ENCODE measurements at places on chromosomes 11 and 22.

DNA sequence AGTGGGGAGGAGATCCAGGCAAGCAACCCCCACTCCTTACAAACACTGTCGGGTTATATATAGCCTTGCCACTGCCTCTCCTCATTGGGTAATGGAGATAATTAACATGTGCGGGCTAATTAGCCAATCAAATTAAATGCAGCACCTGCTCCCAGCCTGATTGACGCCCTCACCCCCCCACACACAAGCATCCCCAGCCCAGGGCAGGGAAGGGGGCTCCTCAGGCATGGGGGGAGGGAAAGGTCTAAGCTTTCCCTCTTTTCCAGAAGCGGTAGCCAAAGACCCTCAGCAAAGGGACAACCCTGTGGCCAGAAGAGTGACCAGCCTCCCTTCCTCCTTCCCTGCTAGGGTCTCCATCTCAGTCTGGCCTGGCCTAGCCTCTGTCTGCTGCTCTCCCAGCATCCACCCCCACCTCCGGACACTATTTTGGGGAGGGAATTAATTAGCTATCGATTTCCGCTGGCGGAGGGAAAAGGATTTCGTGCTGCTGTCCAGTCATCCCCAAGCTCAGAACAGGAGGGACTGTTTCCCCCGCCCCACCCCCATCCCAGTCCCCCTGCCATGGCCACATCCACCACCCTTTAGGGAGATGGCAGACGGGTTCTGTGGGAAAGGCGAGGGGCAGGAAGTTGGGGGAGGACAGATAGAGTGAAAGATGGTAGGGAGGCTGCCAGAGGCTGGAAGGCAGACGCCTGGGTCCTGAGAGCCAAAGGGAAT is 7.1 kb downstream of the NRXN2 start:
- no peak for DNase-seq

DNA sequence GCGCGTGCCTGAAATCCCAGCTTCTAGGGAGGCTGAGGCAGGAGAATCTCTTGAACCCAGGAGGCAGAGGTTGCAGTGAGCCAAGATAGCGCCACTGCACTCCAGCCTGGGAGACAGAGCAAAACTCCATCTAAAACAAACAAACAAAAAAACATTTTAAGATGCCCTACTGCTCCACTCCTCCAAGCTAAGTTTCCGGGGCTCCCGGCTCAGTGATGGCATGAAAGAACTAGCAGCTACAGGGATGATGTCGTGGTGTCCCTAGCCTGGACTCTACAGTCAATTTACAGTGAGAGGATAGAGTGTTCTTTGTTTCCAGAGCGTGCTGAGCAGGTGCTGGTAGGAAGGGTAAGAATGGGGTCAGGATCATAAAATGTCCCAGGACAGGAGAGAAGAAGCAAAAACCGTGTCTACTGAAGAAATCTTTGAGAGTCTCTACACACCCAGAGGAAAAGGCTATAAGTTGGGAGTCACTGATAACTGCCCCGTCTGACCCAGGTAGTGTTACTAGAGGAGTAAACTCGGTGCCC is 1.2 kb upstream of the ZBTB3 start:
- no peak for DNase-seq

GRCh38 chr11:86993031-86993430 is 37.8 kb upstream of the FZD4 start:
- DNase-seq = no peak

GRCh38 chr22:50009765-50010675 is 2.5 kb downstream of the IL17REL start:
- DNase-seq = no peak

GRCh38 chr11:47021527-47021818 is 84.9 kb downstream of the CSTPP1 start:
- DNase-seq = no peak

DNA sequence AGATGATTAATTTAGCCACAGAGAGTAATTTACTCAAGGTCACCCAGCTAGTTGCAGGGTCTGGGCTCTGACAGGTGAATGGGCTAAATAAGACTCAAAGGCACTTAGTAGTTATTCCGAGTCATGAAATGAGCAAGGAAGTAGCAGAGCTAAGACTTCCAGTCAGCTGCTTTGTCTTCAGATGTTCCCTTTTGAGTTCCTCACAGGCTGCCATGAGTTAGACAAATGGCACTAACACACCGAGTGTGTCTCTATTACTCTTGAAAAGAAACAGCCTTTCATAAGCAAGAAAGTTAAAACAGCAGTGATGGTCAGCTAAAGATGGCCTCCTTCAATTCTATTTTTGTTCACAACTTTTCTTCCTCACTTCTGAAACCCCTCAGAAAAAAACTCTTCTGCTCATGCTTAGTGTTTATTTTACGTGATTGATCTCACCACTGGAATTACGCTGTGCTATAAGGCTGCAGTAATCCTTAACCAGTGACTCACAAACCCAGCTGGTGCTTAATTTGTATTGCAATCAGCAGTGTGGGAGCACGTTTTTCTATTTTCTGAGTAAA is 389.1 kb downstream of the AASDHPPT start:
- no peak for DNase-seq

- DNase-seq = peak; percentile 83
Observed at GRCh38 chr11:64844330-64845128, at the start of gene CDC42BPG. Gene CDC42BPG, minus strand, starts transcription at chr11:64844653. Its CDS starts 84 bp downstream, at chr11:64844569.

GRCh38 chr11:104736502-104736901 is 161.8 kb downstream of the CASP12 start:
- DNase-seq = peak; percentile 5

- DNase-seq = peak; percentile 10
Observed at GRCh38 chr22:24153959-24154358, 27.3 kb upstream of the SUSD2 start.

GRCh38 chr22:26194877-26195276 is 25.6 kb downstream of the SEZ6L start:
- no peak for DNase-seq

DNA sequence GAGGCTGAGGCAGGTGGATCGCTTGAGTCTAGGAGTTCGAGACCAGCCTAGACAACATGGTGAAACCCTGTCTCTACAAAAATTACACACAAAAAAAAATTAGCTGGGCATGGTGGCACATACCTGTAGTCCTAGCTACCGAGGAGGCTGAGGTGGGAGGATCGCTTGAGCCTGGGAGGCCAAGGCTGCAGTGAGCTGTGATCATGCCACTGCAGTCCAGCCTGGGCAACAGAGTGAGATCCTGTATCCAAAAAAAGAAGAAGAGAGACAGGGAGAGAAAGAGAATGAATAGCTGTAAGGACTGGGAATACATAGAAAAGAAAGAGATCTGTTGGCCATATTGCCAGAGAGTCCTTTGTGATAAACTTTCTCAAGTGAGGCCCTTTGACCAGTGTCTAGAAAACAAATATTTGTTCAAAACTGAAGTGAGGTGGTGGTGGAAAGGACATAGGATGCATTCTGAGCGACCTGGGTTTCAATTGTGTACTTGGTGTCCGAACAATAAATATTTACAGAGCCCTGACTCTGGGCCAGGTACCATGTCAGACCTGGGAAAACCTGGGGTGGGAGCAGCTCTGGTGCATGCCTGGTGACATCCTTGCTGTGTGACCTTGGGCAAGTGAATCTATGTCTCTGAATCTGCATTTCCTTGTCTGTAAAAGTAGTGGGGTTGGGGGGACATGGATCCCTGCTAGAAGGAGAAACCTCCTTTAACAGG is 89.6 kb upstream of the CRYBB3 start:
- DNase-seq = no peak

Data from CD4-positive, alpha-beta T cell treated with Interleukin-21 for 1 hour (primary cell).